ENCODE measurements at places on chromosomes 3 and 15. TPM values are rescaled to one million over a fixed set of nuclear protein-coding genes. Genes with fewer than 3 reads are reported as not detected.

DNA sequence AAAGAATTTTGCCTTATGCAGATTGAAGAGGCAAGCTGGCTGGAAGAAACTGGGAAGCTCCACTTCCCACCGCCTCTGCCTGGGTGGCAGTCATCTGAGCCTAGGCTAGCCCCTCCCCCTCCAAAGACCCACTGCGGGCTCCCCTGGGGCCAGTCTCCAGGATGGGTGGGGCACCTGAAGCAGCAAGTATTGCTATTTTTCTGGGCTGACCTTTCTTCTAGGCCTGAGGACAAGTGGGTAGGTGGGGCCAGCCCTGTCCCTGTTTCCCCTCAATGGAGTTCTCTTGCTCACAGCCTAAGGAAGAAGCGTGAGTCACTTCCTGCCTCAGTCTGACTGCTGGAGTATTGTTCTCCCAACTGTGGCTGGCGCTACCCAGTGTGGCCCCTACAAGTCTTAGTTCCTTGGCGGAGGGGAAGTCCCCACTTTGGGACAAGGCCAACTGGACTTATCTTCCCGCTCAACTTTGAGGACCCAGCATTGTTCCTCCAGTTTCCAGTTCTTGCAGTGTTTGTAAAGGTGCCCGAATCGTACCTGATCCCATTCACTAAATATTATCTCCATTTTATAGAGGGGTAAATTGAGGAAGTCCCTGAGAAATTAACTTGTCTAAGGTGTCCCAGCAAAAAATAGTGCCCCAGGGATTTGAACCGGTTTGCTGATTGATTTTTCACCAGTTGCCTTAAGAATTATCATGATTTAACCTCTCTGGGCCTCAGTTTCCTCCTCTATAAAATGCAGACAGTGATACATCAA, 1.4 kb downstream of the FURIN start:
- no peak overlapping the region for H3K4me3 ChIP-seq
- no peaks in the 10 kb centered on the region for H3K27me3 ChIP-seq
- H3K27ac ChIP-seq, result peak overlapping the region; percentile 82
- H3K4me1 ChIP-seq, result peaks cover 24% of the 10 kb centered on the region
- H3K36me3 ChIP-seq, result no peaks in the 10 kb centered on the region

REC114 gene
- not detected for total RNA-seq

SHC4 gene
- 0.50 TPM for total RNA-seq

DNA sequence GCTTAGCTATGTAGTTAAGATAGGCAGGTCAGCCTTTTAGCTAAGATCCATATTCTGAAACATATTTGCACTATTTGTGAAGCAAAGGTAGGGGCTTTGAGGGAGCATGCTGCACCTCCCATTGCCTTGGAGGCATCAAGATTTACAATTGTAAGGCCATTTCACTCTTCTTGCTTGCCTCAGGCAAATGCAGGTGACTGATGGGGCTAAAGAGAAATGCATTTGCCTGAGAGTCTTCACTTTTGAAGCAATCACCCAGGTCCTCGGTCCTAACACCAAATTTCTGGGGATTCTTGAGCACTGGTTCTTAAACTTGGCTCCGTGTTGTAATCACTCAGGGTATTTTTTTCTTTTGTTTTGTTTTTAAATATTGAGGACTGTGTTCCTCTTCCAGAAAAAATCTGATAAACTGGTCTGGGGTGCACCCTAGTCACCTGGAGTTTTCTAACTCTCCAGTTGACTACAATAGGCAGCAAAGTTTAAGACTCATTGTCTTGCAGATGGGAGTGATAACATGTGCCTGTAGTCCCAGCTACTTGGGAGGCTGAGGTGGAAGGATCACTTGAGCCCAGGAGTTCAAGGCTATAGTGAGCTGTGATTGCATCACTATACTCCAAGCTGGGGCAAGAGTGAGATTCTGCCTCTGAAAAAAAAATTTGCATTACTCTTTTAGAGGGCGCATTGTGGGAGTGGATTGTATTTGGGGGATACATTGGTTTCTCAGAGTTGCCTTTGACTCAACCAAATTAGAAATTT, 68.1 kb downstream of the EOMES start:
- no peak overlapping the region for H3K4me3 ChIP-seq
- no peak for DNase-seq
- H3K36me3 ChIP-seq, result no peaks in the 10 kb centered on the region
- no peaks in the 10 kb centered on the region for H3K27me3 ChIP-seq

- no peak overlapping the region for H3K4me3 ChIP-seq
- H3K36me3 ChIP-seq, result no peaks in the 10 kb centered on the region
- no peaks in the 10 kb centered on the region for H3K27me3 ChIP-seq
- H3K27ac ChIP-seq, result no peak overlapping the region
- no peak for DNase-seq
Measured at GRCh38 chr3:17258823-17259436, 374.2 kb downstream of the PLCL2 start.

- H3K4me1 ChIP-seq, result no peaks in the 10 kb centered on the region
- H3K27me3 ChIP-seq, result no peaks in the 10 kb centered on the region
- no peaks in the 10 kb centered on the region for H3K36me3 ChIP-seq
Measured at GRCh38 chr3:173583496-173583895, 186.0 kb downstream of the NLGN1 start.

GRCh38 chr15:59885832-59886231, 118.3 kb upstream of the FOXB1 start:
- H3K4me3 ChIP-seq, result no peak overlapping the region
- no peak overlapping the region for H3K27ac ChIP-seq
- no peaks in the 10 kb centered on the region for H3K27me3 ChIP-seq
- peak; percentile 68 for DNase-seq
- no peaks in the 10 kb centered on the region for H3K36me3 ChIP-seq

GRCh38 chr3:131797776-131798175, 237.0 kb downstream of the CPNE4 start:
- H3K4me1 ChIP-seq, result no peaks in the 10 kb centered on the region
- H3K27me3 ChIP-seq, result no peaks in the 10 kb centered on the region
- no peak overlapping the region for H3K27ac ChIP-seq
- no peak for DNase-seq
- H3K4me3 ChIP-seq, result no peak overlapping the region

DNA sequence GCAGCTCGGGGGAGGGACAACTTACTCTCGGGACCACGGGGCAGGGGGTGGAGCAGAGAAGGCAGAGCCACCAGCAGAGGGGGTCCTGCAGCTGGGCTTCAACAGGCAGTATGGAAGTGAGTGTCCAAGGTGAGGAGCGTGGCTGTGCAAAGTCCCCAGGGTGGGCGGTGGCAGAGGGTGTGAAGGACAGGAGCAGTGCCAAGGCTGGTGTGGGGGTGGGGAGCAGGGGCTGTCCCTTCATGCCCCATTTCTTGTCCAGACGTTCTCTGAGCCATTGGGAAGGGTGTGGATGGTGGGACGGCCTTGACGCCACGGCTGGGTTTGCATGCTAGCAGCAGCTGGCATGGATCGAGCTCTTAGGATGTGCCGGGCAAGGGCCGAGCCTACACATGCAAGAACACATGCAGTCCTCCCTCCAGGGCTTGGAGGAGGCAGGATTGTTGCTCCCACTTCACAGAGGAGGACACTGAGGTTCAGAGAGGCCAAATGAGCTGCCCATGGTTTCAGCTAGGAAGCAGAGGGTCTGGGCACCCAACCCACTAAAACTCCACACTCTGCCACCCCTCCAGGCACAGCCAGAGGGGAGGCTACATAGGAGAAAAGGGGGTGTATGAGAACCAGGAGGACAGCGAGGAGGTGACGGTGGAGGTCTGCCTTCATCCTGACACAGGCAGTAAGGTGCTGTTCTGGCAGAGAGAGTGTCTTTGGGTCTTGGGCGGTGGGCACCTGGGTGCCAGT, 93.6 kb downstream of the TBC1D2B start:
- H3K27me3 ChIP-seq, result no peaks in the 10 kb centered on the region
- H3K27ac ChIP-seq, result no peak overlapping the region
- no peaks in the 10 kb centered on the region for H3K36me3 ChIP-seq
- H3K4me1 ChIP-seq, result no peaks in the 10 kb centered on the region

CPLX3 gene
- not detected for total RNA-seq

- DNase-seq, result peak; percentile 92
- H3K27me3 ChIP-seq, result peaks cover 3% of the 10 kb centered on the region
- H3K4me3 ChIP-seq, result peak overlapping the region; percentile 12
- H3K27ac ChIP-seq, result no peak overlapping the region
Measured at GRCh38 chr3:194323785-194324735, 27.1 kb downstream of the CPN2 start.

GRCh38 chr3:11727207-11727606, 83.5 kb upstream of the VGLL4 start:
- no peaks in the 10 kb centered on the region for H3K4me1 ChIP-seq
- H3K27me3 ChIP-seq, result no peaks in the 10 kb centered on the region
- no peaks in the 10 kb centered on the region for H3K36me3 ChIP-seq
- DNase-seq, result no peak
- no peak overlapping the region for H3K4me3 ChIP-seq

DNA sequence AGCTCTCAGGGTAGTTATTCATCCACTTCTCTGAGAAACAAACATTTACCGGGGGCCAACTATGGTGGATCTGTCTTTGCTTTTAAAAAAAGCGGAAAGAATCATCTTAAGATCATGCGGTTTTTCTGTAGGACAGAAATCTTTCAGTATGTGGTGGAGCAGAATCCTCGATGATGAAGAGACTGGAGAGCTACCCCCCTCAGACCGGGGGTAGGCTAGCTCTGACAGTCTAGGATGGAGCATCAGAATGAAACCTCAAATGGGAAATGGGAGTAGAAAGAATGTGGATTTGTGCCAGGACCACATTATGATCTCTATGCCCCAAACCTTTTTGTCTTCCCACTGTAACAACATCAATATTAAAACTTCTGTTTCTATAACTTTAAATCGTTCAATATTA, 30.3 kb downstream of the TPRG1 start:
- no peak for DNase-seq
- H3K4me1 ChIP-seq, result no peaks in the 10 kb centered on the region
- no peaks in the 10 kb centered on the region for H3K36me3 ChIP-seq
- H3K27me3 ChIP-seq, result no peaks in the 10 kb centered on the region
